ENCODE measurements at places on chromosomes 7 and 10.

DNA sequence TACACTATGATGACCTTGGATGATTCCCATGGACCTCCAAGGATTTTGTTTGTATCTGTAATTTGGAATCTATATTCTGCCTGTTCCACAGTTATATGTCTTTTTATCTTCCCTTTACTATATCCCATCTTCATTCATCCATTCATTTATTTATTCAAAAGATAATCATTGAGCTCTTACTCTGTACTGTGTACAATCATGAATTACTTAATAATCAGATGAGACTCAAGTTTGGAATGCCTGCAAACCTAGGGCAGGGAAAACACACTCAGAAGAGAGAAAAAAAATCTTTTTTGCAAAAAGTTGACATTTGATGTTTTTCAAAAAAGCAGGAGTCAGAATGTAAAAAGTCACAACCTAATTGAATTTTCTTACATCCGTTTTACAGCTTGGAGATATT is 170.2 kb upstream of the GNAI1 start:
- no peak for DNase-seq

- DNase-seq: no peak
These were observed 218.9 kb upstream of the KMT2E start for GRCh38 chr7:104795086-104795485.

GRCh38 chr10:123970927-123971286 is 79.3 kb upstream of the CPXM2 start:
- DNase-seq: no peak

- DNase-seq: no peak
These were observed 27.1 kb downstream of the ACSM6 start for GRCh38 chr10:95221124-95221523.

DNA sequence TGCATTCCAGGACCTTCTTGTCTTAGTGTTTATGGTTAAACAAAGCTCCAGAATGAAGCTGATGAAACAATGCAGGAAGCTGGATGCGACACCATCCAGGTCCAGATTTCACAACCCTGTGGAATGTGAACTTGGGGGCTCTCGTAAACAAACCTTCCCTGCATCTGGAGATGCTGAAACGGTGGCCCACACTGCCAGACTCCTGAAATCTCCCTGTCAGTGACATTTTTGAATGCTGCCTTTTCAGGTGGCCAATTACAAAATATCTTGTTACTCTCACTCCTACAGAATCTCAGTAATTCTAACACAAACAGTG is 18.8 kb downstream of the VIPR2 start:
- DNase-seq: no peak

- DNase-seq: no peak
These were observed 661.8 kb upstream of the FZD8 start for GRCh38 chr10:36303896-36304295.

- no peak for DNase-seq
These were observed 92.6 kb upstream of the KIF5B start for GRCh38 chr10:32148864-32149251.

GRCh38 chr10:35854661-35855060 is 212.6 kb upstream of the FZD8 start:
- DNase-seq: no peak

DNA sequence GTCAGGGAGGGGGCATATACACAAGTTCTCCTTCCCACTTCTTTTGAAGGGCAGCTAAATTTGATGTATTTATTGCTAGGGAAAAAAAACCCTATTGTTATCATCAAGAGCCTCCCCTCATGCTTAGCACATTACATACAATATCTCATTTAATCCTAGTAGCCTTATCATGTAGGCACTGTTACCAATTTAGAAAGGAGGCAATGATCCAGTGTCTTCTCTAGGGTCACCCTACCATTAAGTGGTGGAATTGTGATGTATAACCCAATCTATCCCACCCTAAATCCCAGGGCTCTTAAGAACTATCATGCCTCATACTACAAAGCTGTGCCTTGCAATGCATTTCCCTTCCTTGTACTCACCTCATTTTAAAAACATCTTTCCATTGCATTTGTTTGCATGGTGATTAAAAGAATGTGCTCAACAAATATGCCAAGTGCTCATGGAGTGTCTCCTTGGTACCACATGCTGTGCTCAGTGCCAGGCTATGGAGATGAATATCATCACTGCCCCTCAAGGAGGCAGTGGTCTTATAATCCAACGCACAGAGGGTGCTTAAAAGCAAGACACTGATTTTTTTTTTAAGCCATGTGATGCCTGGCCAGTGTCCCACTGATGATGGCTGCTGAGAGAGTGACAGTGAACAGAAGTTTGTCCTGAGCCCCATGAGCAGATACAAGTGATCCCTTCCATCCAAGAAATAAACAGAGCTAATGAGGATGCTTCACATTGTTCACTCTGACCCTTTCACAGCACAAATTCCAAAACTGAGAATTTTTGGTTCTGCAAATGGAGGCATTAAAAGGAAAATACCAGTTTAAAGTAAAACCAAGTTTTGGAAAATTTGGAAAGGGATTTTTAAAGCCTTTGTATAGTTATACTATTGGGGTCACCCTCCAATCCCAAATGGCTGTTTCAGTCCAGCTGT is 98.2 kb downstream of the SORBS1 start:
- no peak for DNase-seq

GRCh38 chr10:97538839-97539238 is 33.7 kb upstream of the ANKRD2 start:
- no peak for DNase-seq

- DNase-seq: no peak
These were observed 63.2 kb downstream of the NHLRC2 start for GRCh38 chr10:113917636-113918035.

GRCh38 chr7:89728481-89728880 is 425.8 kb upstream of the STEAP1 start:
- DNase-seq: no peak

DNA sequence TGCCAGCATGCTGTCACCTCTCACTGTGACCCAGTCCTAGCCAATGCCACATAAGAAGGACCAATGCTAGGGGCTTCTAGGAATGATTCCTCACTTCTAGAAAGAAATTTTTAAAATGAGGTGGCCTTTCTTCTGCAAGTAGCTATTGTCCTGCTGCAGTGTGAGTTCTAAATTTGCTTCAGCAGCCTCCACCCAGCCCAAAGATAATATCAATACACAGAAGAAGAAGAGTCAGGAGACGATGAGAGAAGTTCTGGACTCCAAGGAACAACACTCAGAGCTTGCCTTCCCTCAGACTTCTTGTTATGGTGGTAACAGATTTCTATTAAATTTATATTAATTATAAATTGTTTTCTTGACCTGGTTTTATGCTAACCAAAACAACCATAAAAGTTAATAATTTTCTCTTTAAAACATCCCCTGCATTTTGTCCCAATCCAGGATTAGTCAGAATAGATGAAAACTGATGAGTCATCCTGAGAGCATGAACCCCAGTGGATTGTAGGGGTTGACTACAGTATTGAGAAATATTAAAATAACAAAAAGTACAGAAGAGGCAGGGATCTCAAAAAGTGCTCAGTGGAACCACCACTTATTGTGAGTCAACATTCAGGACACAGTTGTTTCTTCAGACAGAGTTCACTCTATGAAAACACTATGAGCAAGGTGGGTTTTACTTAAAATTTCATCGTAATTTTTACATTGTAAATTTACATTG is 29.6 kb upstream of the AKR1C2 start:
- DNase-seq: no peak

- no peak for DNase-seq
These were observed 87.0 kb downstream of the PTPN20 start for GRCh38 chr10:46998192-46998591.

DNA sequence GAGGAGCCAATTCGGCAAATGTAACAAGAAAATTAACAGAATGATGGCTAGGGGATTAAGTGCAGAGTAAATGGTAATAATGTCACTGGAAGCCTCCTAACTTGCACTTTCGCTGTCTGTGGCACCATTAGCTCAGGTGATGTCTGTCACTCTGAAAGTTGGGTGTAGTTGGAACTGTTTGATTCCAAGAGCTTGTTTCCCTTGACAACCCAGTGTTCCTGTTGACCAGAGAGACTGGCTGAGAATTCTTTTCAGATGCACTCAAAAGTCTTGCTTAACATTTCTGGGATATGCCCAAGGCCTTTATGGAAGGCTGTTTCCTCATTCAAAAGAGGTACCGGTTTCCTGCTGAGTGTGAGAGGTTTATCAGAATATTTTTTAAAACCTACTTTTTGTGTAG is 49.6 kb downstream of the PLPP4 start:
- no peak for DNase-seq

DNA sequence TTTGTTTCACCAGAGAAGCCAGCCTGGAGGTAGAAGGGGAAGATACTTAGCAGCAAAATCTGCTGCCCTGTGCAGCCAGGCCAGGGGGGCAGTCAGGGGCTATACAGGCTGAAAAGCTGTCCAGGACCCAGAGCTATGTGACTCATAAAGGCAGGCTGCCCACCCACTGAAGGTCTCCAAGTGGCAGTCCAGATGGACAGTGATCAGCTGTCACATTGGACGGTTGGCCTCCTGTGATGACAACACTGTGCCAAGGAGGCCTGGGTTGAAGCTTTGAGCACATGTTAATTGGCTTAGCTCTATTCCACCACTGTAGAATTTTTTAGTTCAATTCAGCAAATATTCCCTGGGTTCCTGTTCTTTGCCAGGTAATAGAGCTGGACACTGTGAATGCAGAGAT is 577.3 kb upstream of the GALNT17 start:
- no peak for DNase-seq

DNA sequence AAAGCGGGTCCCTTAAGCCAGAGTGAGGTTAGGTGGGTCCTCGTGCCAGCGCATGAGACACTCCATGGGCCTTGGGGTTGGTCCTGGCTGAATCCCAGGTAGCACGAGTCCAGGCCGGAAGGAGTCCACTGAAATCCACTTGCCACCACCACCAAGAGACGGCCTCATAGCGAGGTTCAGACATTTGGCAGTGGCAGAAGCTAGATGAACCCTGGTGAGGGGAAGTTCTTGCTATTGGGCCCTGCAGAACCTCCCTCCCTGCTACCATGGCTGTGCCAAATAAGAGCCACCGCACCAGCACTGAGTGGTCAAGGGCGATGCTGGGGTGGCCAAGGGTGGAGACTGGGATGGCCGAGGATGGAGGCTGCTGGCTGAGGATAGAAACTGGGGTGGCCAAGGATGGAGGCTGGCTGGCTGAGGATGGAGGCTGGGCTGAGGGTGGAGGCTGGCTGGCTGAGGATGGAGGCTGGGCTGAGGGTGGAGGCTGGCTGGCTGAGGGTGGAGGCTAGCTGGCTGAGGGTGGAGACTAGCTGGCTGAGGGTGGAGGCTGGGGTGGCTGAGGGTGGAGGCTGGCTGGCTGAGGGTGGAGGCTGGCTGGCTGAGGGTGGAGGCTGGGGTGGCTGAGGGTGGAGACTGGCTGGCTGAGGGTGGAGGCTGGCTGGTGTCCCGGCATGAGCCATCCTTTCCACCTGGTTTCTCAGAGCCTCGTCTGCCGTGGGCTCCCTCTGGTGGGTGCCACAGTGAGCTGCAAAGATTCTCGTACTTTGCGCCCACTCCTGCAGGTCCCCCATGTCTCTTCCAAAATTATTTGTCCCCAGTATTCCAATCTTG is 88.2 kb downstream of the ELFN1 start:
- DNase-seq: no peak

DNA sequence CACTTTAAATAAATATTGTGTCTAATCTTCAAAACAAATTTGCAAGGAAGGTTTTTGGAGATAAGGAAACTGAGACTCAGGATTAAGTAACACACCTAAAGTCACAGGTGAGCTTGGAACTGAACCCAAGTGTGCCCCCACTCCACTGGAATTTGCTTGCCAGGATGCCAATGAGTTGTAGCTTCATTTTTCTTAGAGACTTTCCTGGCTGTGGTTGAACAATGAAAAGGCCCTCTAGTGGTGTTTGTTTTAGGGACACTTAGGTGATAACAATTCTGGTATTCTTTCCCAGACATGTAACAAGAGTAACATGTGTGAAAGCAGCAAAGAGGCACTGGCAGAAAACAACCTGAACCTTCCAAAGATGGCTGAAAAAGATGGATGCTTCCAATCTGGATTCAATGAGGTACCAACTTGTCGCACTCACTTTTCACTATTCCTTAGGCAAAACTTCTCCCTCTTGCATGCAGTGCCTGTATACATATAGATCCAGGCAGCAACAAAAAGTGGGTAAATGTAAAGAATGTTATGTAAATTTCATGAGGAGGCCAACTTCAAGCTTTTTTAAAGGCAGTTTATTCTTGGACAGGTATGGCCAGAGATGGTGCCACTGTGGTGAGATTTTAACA is 1.5 kb downstream of the IL6 start:
- DNase-seq: no peak

- DNase-seq: no peak
These were observed 915.4 kb upstream of the AUTS2 start for GRCh38 chr7:68682910-68683309.

DNA sequence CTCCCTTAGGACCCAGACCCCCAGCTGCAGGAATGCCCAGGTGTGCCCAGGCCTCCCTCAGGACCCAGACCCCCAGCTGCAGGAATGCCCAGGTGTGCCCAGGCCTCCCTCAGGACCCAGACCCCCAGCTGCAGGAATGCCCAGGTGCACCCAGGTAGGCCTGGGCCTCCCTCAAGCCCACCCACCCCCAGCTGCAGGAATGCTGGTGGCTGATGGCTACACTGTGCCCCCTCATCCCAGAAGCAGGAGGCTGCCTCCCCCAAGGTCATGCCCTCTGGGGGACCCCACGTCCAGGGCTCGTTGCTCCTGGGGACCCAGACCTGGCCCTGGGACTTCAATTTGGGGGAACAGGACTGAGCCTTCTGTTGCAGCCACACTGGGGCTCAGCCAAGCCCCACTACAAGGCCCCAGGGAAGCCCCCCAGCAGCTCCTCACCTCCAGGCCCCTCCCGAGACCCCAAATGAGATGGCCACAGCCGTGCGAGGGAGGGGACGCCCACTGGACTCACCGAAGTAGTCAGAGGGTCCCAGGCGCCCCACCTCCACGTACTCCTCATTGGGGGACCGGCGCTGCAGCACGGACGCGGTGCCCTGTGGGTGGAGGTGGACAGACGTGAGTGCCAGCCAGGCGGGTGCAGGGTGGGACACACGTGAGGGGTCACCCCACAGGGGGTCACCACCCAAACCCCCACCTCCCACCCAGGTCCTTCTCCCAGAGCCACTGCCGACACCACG is 31.4 kb upstream of the PDGFA start:
- no peak for DNase-seq

GRCh38 chr10:30151581-30152389 is 92.4 kb upstream of the JCAD start:
- DNase-seq: no peak

- no peak for DNase-seq
These were observed 44.6 kb upstream of the NAMPT start for GRCh38 chr7:106329408-106329807.

- no peak for DNase-seq
These were observed 1120.0 kb downstream of the SORCS1 start for GRCh38 chr10:106044503-106044902.

- DNase-seq: no peak
These were observed 124.6 kb downstream of the LRRN3 start for GRCh38 chr7:111215550-111215949.

DNA sequence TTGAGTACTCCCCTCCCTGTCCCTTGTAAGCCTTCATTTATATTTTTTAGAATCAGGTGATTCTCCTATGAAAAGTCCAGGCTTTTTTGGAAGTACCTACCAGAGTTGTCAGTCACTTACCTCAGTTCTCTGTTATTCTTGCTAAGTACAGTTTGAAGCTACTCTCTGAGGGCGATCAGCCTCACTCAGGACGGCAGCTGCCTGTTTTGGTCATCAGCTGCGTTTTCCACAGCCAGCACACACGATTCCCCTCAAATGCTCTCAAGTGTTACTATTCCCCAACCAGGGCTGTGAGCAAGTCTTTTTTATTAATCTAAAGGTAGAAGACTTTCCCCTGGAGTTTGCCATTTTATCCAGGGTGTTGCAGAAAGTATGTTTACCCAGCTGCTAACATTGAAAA is 328.6 kb downstream of the SUGCT start:
- no peak for DNase-seq

- no peak for DNase-seq
These were observed 569.4 kb downstream of the PTPRN2 start for GRCh38 chr7:158018098-158018762.

Data from activated CD8-positive, alpha-beta memory T cell treated with anti-CD3 and anti-CD28 coated beads, Interleukin-2, amount 50 U/mL, for 48 hours (primary cell).